Endothelial cell of umbilical vein (primary cell): ENCODE measurements at places on chromosomes 12 and 14. TPM values are rescaled to one million over a fixed set of nuclear protein-coding genes. Genes with fewer than 3 reads are reported as not detected.

DNA sequence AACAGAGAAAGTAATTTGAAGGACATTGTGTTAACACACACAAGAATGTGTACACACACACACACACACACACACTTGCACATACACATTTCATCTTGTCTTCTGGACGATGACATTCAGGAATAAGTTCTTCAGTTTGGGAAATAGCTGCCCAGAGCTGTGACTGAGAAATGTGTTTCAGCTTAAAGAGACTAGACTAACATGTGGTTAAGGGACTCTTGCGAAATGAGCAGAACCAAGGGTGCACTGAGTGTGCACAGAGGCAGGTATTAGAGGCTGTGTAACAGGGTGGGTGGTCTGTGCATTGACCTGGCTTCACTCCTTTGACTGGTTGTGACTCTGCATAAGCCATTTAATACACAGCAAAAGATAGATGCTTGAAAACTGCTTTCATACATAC, 29.4 kb upstream of the KCNA5 start:
- no peak overlapping the region for H3K27ac ChIP-seq
- no peaks in the 10 kb centered on the region for H3K36me3 ChIP-seq
- no peaks in the 10 kb centered on the region for H3K27me3 ChIP-seq

SMOC1 gene
- total RNA-seq: 0.78 and 0.97 TPM in 2 replicates

DNA sequence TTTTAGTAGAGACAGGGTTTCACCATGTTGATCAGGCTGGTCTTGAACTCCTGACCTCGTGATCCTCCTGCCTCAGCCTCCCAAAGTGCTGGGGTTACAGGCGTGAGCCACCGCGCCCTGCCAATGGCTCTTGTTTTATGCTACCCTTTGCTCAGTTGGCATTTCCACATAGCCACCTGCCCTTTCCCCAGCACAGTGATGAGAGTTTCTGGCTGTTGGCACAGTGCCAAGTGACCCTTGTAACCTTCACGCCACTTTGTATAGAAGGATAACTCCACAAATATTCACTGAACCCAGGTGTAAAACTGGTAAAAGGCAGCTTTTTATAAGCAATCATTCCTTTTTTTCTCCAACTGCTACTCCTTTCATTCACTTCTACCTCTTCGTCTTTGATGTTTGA, 18.5 kb upstream of the CCDC175 start:
- peaks cover 3% of the 10 kb centered on the region for H3K27me3 ChIP-seq
- no peak for DNase-seq
- H3K27ac ChIP-seq: no peak overlapping the region
- no peaks in the 10 kb centered on the region for H3K4me1 ChIP-seq
- H3K4me3 ChIP-seq: no peak overlapping the region

DNA sequence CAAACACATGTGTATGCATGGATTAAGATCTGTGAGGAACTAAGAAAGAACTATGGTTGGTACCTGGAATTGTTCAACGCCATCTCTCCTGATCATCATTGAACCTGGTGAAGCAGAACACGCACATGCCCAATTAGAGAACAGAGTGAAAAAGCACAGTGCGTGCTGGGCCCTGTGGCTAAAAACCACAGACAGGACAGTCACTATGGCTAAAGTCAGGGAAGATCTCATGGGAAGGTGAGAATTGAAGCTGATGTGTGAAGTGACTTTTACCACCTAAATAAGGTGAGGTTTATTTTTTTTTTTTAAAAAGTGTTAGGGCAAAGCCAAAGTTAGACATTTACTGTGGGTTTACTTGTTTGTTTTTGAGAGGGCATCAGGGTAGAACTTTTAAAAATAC, 215.0 kb downstream of the SLC38A4 start:
- no peaks in the 10 kb centered on the region for H3K27me3 ChIP-seq
- no peaks in the 10 kb centered on the region for H3K4me1 ChIP-seq
- DNase-seq: no peak
- no peak overlapping the region for H3K4me3 ChIP-seq

DNA sequence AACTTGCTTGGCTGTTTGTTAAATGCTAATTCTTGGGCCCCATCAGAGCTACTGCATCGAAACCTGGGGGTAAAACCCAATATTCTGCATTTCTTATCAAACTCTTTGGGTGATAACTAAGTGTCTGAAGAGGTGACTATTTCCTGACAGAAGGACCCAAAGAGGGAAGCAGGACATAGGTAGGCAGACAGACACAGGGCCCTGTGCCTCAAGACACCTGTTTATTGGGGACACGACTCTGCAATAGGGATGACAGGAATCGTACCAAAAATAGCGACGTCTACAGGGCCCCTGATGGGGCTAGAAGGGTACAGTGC, 8.6 kb downstream of the ZNF219 start:
- H3K4me1 ChIP-seq: no peaks in the 10 kb centered on the region
- DNase-seq: no peak
- H3K27ac ChIP-seq: no peak overlapping the region
- peaks cover 3% of the 10 kb centered on the region for H3K36me3 ChIP-seq
- H3K27me3 ChIP-seq: no peaks in the 10 kb centered on the region

DNA sequence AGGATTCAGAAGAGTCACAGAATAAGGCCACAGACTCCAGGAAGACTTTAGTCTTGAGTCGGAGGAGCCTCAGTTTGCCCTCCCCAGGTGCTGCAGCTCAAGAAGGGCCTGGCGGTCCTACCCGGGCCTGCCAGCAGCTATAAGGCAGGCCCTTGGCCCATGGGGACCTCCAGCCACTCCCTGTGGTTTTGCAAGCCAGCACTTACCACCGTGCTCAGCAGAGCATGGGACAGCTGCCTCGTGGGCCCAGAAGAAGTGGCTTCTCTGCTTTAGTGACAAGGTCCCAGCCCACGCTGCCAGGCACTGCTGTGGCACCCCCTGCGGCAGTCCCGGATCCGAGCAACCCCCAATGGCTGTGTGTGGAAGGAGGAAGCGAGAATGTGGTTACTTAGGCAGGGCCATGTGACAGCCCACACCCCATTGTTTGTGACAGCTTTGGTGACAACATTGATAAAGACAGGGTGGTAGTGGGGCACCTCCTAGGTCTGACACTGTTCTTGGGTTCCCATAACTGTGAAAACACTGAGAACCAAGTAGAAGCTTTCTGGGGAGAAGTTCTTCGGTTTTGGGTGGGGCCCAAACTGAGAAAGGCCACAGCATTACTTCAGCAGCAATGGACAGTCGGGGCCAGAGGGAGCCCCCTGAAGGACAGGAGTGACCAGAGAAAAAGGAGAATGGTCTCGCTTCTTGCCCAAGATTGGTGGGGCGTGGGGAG, at the start of gene SELPLG:
Gene SELPLG (minus strand): TSS at position 361 of the 715 bp plus-strand sequence. CDS start 9,587 bp downstream, outside the sequence.
- H3K4me1 ChIP-seq: peaks cover 29% of the 10 kb centered on the region
- no peak within 1 kb of the TSS for H3K4me3 ChIP-seq
- no peaks in the 10 kb centered on the region for H3K27me3 ChIP-seq
- no peak for DNase-seq

GRCh38 chr12:12378616-12379015, 21.7 kb downstream of the BORCS5 start:
- H3K27ac ChIP-seq: no peak overlapping the region
- no peaks in the 10 kb centered on the region for H3K27me3 ChIP-seq
- no peaks in the 10 kb centered on the region for H3K4me1 ChIP-seq
- no peak overlapping the region for H3K4me3 ChIP-seq
- H3K36me3 ChIP-seq: no peaks in the 10 kb centered on the region

MUCL1 gene
- not detected in 2 replicates for total RNA-seq

- H3K4me3 ChIP-seq: no peak overlapping the region
- DNase-seq: no peak
- H3K4me1 ChIP-seq: no peaks in the 10 kb centered on the region
- no peaks in the 10 kb centered on the region for H3K27me3 ChIP-seq
Measured at GRCh38 chr12:115597157-115597712, 680.3 kb downstream of the MED13L start.

TRIAP1 gene
- 46.0 and 48.1 TPM in 2 replicates for total RNA-seq

KLRC2 gene
- not detected in 2 replicates for total RNA-seq
